Hindlimb muscle (tissue), 1 donor: ENCODE measurements at places on chromosomes 2 and 18.
A peak's percentile ranks its signal among the peaks of the same experiment; 100 is the strongest.

GRCh38 chr2:23602116-23602515 is 217.1 kb downstream of the KLHL29 start:
- no peak for DNase-seq

DNA sequence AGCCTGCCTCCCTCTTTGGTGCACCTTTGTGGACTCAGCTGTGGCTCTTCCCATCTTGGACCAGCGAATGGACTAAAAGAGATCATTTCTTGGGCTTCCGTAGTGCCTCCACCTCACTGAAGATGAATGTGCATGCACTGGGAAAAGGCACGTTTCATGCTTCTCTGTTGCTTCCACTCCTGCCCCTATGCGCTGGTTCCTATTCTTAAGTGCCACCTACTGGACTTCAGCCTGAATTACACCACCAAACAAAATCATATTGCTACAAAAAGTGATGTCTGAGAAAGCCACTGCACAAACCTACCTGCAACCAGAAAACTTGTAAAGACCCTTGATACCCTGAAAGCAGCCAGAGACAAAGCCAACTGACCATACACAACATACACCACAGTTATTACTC is 695.6 kb downstream of the TSN start:
- DNase-seq, result no peak

DNA sequence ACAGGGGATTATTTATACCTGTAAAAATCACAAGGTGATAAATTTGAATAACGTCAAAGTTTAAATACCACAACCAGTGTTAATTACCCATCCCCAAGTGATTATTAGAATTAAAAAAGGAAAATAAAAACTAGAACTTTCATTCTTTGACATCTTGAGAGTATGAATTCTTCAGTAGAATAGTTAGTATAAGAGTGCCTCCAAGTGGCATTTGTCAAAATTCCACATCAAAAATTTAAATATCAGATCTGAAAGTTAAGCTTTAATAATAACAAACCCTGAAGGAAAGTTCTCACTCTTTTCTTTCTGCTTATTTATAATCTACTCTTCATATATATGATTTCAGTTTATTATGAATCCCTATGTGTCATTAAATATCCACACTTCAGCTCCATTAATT is 273.7 kb upstream of the KYNU start:
- DNase-seq, result peak; percentile 3

DNA sequence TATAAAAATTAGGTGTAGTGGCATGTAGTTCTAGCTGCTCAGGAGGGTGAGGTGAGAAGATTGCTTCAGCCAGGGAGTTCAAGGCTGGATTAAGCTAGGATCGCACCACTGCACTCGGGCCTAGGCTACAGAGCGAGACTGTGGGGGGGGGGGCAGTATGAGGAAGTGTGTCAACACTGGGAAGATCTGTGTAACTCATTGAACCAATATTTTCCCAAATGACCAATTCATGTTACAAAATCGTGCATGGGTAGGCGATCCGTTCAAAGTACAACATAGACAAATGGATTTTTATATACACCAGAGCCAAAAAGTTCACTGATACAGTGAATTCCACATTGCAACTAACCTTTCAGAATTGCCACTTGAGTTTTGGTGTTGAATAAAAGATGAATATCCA is 8.1 kb downstream of the SMAD4 start:
- no peak for DNase-seq
